CD4-positive, alpha-beta T cell treated with Interleukin-6 at 100 ng/mL for 8 hours (primary cell): ENCODE measurements at places on chromosomes 2 and 18.

GRCh38 chr2:218881744-218882460 is 1.2 kb downstream of the WNT10A start:
- DNase-seq, result no peak

- DNase-seq, result no peak
Observed at GRCh38 chr2:102422910-102423309, at the start of gene IL18RAP. TSS of gene IL18RAP (plus strand) at chr2:102423160. CDS start at chr2:102423278, 118 bp downstream.

GRCh38 chr18:10482985-10483949 is 28.8 kb downstream of the APCDD1 start:
- DNase-seq, result no peak

- DNase-seq, result no peak
Observed at GRCh38 chr2:113888641-113889470, 1.0 kb upstream of the ACTR3 start.

GRCh38 chr2:142599504-142599903 is 278.0 kb upstream of the KYNU start:
- DNase-seq, result no peak

GRCh38 chr2:26487192-26487591 is 9.3 kb upstream of the OTOF start:
- DNase-seq, result no peak

DNA sequence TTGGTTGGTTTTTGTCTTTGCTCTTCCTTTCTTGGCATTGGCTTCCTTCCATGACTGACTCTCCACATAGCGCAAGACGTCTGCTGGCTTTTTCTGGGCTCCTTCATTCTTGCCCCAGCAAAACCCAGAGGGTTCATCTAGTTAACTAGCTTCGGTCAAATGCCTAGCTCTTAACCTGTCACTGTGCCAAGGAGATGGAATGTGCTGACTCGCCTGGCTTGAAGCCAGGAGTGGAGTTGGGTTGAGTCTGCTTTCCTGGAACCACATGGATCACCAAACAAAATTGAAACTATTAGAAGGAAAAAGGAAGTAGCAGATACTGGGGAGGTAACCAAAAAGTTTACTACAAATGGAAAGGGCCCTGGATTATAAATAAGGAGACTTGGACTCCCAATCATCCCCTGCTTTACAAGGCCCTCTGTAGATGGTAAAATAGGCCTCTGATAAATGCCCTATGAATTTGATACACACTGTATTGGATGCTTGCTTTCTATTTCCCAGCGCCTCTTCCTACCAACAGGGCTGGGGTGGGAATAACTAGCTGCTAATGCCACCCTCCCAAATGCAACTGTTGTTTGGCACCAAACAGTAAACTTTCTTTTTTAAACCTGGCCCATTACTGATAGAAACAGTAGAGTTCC is 11.3 kb downstream of the MALT1 start:
- DNase-seq, result no peak

DNA sequence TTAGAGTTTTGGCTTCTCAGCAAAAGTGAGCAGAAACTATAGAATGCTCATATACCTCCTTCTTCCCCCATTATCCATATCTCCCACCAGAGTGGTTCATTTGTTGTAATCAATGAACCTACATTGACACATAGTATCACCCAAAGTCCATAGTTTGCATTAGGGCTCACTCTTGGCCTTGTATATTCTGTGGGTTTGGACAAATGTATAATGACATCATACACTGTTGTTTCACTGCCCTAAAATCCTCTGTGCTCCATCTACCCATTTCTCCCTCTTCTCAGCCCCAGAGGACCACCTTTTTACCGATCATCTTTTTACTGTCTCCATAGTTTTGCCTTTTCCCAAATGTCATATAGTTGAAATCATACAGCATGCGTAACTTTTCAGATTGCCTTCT is 24.1 kb downstream of the ZFP36L2 start:
- no peak for DNase-seq

DNA sequence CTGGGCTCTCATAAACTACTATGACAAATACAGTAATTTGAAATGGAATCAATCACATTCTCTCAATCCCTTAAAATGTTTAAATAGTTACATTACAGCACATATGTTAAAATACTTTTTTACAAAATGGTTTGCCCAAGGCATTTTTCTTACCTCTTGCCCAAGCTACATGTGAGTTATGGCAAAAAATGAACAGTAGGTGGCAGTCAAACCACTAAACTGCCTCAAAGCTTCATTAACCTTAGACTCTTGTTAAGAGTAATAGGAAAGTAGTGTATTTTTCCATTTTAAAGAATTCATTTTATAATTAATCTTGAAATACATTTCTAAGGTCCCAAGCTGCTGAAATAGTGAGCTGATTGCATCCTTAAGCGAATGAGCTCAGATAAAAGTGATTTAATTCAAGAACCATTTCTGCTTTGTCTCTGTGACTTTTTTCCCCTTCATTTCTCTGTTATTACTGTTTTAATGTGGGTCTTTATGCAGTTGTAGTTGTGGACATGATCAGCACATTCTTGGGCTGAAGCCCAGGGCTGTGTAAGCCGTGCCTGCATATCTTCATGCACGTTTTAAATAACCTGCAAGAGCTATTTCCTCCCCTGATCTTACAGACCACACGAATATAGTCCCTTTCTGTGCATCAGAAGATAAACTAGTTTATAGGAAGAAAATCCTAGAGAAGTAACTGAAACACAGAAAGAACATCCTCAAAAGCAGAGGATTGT is 311.8 kb downstream of the LNPK start:
- DNase-seq, result peak; percentile 12

GRCh38 chr18:37902344-37902743 is 336.7 kb upstream of the CELF4 start:
- no peak for DNase-seq

GRCh38 chr2:222739939-222740338 is 68.5 kb downstream of the MOGAT1 start:
- no peak for DNase-seq

- DNase-seq, result no peak
Observed at GRCh38 chr2:69588403-69588802, 55.1 kb downstream of the AAK1 start.

DNA sequence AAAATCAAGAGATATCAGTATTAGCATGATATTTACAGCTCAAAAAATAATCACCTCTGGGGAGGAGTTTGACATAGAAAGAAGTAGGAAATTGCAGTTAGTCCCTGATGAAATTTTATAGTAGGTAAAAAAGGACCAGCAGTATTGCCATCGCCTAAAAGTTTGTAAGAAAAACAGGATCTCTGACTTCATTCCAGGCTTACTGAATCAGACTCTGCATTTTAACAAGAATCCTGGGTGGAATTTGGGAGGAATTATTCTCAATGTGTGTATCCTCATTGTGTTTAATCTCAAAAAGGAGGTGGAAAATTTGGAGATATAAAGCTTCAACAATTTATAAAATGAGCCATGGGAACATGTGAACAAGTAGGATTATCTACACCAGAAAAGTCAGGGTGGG is 31.2 kb upstream of the STAT1 start:
- no peak for DNase-seq

DNA sequence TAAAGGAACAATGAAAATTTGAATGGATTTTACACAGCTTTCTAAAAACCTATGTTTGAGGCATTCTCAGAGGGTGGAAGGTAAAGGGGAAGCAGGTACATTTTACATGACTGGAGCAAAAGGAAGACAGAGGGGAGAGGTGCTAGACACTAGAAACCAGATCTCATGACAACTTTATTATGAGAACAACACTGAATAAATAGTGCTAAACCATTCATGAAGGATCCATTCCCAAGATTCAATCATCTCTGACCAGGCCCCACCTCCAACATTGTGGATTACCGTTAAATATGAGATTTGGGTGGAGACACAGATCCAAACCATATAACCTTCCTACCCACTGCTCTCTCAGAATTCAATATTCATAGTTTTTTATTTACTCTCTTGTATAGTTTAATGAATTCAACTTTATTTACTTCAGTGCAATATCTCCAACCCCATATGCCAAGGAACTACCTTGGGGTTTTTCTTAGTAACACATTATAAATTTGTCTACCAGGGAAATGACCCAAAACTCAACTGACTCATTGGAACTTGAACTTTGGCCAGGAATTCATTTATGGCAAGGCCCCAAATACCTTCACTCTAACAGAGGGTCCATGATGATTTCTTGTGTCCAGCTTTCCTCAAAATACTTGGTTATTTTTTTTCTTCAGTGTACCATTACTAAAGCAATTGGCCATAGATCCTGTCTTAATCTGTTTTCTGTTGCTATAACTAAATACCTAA is 317.8 kb downstream of the GULP1 start:
- no peak for DNase-seq

DNA sequence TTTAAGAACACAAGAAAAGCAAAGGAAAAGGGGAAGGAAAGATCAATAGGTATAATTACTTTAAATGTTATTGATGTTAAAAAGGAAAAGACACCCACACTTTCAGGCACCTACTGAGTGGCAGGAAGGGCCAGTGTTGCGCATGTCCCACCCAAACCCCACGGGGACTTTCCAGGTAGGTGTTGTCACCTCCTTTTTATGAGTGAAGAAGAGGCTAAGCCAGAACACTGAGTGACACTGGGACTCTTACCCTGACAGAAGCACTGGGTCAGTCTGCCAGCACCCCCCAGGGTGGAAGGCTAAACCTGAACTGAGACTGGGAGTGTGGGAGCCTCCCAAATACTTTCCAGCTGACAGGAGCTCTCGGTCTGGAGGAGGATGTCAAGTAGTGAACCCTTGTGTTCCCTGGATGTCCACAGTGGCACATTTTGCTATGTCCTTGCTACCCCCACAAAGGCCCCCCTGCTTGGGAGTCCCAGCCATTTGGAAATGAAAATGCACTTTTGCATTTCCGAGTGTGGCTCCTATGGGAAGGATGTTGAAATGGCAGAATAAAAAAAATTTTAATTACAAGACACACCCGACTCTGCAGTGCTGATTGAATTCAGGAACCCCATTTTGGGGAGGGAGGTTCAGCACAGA is 90.9 kb upstream of the SMAD2 start:
- DNase-seq, result no peak

DNA sequence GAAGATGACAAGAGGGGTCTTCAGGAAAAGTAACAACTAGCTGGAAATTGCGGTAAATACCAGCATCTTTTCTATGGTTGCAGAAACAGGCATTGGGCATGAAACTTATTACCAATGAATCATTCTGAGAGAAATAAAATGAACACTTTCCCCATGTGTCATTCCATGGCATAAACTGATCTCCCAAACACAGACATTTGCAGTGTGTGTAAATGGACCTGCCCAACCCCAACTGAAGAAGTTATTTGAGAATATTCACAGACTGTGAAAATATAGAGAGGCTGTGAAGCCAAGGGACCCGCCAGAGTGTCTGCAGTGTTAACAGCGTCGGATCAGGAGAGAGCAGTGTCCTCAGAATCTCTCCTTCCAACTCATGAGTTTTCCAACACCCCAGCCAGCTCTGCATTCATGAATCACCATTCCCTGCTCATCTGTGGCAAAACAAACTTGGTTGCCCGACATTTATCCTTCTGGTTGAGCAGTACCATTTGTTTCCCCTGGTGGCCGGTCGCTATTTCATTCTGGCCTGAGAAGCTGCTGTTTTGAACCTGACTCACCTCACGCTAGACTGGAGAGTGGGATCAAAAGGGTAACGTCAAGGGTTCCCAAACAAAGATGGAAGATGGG is 238.4 kb downstream of the PID1 start:
- no peak for DNase-seq

GRCh38 chr18:10230072-10230471 is 224.4 kb upstream of the APCDD1 start:
- DNase-seq, result no peak

DNA sequence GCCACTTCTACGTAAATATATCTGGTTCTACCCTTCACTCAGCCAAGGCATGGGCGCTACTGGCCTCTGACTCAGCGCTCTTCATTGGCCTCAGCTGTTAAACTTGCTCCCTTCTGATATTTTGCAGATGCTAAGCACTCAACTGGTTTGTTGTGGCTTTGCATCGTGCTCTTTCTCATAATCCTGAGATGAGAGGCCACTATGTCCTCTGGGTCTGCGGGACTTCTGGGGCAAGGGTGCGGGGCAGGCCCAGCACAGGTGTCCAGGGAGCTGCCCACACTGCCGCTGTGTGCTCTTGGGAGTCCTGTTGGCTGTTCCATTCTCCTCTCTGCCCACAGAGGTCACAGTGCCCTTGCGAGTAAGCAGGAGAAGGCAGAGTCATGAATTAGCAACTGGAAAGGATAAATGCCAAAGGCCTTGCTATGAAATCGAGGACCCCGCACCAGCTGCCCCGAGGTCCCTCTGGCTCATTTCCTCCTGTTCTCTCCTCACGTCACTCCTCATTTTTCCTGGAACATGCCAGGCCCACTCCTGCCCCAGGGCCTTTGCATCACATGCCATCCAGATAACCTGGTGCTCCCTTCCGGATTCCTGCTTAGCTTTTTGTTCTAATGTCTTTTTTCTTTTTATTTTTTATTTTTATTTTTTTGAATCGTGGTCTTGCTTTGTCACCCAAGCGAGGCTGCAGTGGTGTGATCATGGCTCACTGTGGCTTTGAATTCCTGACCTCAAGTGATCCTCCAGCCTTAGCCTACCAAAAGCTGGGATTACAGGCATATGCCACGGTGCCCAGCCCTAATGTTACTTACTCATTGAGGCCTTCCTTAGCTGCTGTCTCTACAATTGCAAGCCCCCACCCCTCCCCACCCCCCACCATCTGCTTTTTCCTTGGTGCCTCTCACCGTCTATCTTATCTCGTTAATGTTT is 34.9 kb upstream of the MAT2A start:
- no peak for DNase-seq

- no peak for DNase-seq
Observed at GRCh38 chr18:78906066-78906465, 73.6 kb upstream of the SALL3 start.

DNA sequence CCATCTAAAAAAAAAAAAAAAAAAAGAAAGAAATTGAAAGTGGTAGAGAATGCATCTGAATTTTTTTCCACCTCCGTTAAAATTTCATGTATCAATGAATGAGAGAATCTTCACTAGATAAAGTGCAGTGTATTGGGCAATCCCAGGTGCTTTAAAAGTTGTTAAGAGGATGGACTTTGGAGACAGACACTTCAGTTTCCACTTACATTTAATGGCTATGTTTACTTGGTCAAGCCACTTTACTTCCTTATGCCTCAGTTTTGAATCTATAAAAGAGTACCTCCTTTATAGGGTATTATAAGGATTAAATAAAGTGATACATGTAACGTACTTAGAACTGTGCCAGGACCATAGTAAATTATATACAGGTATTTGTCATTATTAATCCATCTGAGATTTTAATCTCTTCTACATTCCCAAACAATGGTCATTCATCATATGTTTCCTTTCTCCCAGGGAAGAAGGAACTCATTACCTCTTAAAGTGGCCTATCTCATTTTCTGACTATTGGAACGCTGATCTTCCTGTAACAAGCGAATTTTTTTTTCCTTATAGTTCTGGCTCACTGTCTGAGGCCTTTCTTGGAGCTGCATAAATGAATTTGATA is 29.1 kb upstream of the TANK start:
- no peak for DNase-seq
